Cerebellar nuclear complex (tissue), 1 donor: ENCODE measurements at places on chromosomes 7 and 10.

GRCh38 chr7:27585781-27586447, 76.8 kb downstream of the HIBADH start:
- DNase-seq = no peak

- DNase-seq = no peak
Observed at GRCh38 chr10:89503151-89503550, 32.2 kb downstream of the SLC16A12 start.

DNA sequence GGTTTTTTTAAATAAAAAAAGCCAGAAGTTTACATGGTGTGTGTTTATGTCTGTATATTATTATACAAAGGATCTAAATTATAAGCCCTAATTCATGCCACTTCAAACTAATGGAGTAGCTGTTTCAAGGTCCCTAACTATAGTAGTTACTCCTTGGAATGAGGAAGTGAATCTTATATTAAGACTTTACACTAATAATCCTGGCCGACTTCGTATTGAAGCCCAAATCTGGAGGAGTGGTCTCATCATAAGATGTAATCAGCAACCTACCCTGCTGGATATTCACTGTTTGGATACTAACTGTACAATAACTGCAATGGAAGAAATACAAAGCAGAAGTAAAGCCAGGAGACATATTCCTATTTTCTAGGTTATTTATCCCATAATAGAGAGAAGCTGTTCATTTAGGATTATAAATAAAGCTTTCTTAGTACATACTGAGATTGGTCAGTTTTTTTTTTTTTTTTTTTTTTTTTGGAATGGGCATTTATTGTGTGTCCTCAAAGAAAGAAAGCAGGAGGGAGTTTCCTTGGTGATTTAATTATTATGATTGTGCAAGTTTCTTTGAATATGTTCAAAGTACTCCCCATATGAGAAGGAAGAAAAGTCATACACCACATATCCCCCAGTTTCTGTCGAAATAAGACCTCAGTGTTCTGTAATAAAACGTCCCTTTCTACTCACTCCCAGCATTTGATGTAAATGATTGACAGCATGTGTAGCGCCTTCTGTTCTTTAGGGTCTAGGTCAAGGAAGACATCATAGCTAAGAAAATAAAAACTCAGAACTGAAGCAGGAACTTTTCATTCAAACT, 397.8 kb downstream of the EXOC4 start:
- no peak for DNase-seq

DNA sequence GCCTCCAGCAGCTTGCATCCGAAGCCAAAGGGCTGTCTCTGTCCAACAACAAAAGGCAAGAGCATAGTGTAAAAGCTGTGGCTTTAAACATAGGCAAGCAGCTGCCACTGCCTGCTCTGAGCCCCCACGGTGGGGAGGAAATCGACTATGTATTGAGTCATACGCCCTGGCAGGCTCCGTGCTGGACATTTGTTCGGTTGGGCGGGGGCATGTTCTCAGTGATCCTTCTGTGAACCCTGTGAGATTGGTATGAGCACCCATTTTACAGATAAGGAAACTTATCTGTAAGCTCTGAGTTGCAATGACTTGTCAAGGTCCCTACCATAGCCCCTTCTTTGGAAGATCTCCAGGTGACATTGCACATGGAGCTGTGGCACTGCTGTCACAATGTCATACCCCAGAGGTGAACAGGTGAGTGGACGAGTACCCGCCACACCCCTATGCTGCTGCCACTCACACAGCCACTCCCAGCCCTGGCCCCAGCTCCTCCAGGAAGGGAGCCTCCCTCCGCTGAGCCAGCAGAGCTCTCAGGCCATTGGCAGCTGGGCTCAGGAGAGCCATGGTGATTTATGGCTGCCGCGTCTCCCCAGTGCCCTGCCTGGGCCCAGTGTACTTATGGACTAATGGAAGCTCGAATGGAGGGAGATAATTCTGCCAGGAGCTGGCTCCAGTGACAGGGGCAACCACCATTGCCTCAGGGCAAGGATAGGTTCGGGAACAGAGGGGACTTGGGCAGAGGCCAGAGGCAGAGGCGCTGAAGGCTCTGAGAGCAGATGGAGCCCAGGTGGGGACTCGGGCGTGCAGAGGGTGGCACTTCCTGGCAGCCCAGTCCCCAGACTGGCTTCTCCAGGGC, 43.7 kb downstream of the UNC5B start:
- no peak for DNase-seq

GRCh38 chr7:128309124-128309523, 34.6 kb downstream of the RBM28 start:
- no peak for DNase-seq

- no peak for DNase-seq
Observed at GRCh38 chr7:105017657-105018365, 3.8 kb downstream of the KMT2E start.
